ENCODE measurements at places on chromosomes 12 and 14.

GRCh38 chr12:3076730-3077571 lies at the start of gene TSPAN9:
Gene TSPAN9, plus strand, starts transcription at chr12:3077379. Its CDS starts 123,815 bp downstream, at chr12:3201194.
- DNase-seq = peak; percentile 93

GRCh38 chr14:70064136-70064865 lies 124.5 kb downstream of the SLC8A3 start:
- no peak for DNase-seq

DNA sequence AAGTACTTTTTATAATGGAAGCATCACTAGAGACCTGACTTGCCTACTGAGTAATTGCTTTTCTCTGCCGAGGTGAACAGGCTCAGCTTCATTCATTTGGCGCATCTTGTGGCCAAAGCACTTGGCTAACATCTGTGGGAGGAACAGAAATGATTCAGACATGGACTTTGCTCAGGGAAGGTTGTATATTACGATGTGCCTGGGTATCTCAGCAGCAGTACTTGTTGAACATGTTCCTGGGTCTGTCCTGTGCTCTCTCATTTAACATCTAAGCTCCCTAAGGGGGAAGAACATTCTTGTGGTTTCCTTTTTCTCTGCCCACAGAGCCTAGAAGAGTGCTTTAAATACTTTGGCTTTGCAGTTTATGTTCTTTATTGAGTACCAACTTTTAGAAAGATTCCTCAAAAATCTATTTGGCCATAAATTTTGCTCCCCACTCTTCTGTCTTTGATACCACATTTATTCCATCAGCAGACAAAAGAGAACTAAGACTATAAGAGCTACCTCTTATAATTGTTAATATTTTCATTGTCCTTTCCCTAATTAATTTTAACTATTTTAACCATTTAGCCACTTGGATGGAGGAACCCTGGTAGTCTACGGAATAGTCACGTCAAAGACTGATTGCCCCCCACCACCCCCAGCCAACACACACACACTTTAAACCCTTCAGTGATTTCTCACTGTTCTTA lies 101.2 kb upstream of the EGLN3 start:
- DNase-seq = no peak

GRCh38 chr12:112446008-112446725 lies 27.4 kb downstream of the PTPN11 start:
- DNase-seq = no peak

DNA sequence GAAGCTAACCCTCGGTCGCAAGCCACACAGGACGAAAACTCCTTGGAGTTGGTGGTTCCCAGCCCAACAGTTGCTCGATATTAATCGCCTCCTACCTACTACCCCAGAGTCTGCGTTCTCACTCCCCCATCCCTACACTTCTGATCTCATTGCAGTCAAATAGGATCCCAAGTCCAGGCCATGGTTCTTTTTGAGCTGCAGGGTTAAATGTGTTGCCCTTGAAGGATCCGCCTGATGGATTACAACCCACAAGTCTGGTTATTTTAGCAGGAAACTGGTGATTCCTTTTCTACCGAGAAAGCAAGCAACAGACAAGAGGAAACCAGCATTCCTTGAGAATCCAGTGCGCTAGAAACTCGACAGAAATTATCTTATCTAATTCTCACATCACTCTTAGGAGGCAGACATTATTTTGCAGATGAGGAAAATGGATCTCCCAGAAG lies 785 bp upstream of the NIN start:
- DNase-seq = no peak

GRCh38 chr14:55508676-55509075 lies 68.3 kb upstream of the TBPL2 start:
- DNase-seq = no peak

GRCh38 chr12:40829738-40830144 lies 137.5 kb downstream of the CNTN1 start:
- no peak for DNase-seq

- no peak for DNase-seq
Observed at GRCh38 chr12:19003987-19004619, 125.4 kb upstream of the PLEKHA5 start.

DNA sequence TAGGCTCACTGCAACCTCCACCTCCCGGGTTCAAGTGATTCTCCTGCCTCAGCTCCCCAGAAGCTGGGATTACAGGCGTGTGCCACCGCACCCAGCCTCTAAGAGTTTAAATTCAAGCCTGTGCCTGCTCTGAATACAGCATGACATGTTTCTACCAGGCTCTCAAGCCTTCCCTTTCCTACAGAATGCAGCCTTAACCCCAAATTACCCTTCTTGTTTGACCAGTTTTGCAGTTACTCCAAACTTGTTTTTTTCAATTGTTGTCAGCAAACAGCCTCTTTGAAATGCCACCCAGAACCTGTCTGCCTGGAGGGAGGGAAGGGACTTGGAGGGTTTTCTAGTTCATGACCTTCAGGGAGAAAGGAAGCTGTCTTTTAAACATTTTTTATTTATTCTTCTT lies 15.4 kb downstream of the GLTP start:
- no peak for DNase-seq

- DNase-seq = no peak
Observed at GRCh38 chr14:95077345-95077744, 80.0 kb downstream of the DICER1 start.

GRCh38 chr14:78567343-78567742 lies 397.2 kb downstream of the NRXN3 start:
- DNase-seq = no peak

GRCh38 chr14:95683793-95684192 lies 2.4 kb upstream of the TCL1B start:
- peak; percentile 27 for DNase-seq

- no peak for DNase-seq
Observed at GRCh38 chr12:127803545-127803944, 463.4 kb upstream of the TMEM132C start.

DNA sequence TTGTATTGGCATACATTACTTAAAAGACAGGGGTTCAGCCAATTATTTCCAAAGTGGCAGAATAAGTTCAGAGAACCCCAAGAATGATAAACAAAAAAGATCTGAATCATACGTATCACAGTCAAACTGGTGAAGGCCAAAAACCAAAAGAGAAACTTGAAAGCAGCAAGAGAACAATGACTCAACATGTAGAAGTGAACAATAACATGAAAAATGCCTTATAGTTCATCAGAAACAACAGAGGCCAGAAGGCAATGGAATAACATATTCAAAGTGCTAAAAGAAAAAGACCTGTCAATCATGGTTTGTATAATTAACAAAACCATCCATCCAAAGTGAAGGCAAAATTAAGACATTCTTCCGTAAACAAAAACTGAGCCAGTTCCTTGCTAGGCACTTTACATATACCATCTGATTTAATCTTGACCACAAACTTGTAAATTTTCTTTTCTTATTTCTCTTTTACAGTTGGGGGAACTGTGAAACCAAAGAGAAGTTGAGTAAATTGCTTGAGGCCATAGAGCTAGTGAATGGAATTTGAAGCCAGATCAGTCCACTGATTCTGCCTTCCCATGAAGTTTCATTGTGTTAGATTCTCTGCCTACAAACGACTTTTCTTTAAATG lies 232.1 kb upstream of the SEL1L start:
- no peak for DNase-seq

DNA sequence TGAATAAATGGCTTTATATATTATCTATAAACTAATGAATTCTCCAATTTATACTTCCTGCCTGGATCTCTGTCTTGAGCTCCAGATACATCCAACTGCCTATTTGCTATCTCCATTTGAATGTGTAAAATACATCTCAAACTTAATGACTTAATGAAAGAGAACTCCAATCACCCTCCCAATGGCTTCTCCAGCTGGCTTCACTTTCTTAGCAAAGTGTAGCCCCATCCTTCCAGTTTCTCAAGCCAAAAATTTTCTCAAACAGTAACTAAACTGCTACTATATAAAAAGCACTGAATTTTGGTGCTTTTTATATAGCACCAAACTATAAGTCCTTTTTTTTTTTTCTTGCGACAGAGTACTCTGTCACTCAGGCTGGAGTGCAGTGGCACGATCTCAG lies 2.6 kb downstream of the CRY1 start:
- no peak for DNase-seq

DNA sequence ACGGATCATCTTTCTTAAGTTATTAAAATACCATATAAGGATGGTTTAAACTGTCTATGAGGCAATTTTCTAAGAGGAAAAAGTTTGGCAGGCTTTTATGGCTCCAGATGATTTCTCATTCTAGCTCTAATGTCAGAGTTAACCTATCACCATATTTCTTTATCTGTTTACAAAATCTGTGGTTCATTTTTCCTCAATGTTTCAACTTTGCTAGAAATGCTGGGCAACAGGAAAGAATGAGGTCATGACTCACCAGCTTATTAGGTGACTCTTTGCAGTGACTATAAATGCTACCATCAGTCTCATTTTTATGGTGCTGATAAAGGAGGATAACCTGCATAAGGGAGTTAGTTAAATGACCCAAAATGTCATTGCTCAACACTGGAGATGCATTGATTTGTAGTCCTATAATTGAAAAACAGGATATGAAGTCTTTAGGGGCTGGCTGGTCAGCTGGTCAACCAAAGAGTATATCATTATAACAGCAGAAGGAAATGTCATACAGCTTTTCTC lies 45.3 kb upstream of the RAP1B start:
- DNase-seq = peak; percentile 60

- no peak for DNase-seq
Observed at GRCh38 chr12:132257955-132258490, 71.4 kb downstream of the GALNT9 start.

GRCh38 chr12:40959041-40959440 lies 229.1 kb upstream of the PDZRN4 start:
- no peak for DNase-seq

DNA sequence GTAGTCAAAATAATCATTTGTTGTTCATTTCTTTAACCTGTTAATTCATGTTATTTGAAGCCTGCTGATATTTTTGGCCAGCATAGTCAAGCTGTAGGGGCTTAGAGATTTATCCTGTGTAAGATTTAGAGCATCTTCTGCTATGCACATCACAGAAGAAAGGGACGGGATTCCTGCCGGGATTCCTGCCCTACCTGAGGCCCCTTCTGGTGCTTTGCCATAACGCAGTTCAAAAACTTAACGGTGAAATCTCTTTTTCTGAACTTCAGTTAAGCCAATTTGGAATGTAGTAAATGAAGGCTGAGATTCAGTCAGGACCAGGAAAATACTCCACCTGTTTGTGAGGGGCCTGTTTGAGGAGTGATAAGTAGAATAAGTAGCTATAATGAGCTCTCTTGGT lies 50.7 kb upstream of the TMEM260 start:
- DNase-seq = no peak

DNA sequence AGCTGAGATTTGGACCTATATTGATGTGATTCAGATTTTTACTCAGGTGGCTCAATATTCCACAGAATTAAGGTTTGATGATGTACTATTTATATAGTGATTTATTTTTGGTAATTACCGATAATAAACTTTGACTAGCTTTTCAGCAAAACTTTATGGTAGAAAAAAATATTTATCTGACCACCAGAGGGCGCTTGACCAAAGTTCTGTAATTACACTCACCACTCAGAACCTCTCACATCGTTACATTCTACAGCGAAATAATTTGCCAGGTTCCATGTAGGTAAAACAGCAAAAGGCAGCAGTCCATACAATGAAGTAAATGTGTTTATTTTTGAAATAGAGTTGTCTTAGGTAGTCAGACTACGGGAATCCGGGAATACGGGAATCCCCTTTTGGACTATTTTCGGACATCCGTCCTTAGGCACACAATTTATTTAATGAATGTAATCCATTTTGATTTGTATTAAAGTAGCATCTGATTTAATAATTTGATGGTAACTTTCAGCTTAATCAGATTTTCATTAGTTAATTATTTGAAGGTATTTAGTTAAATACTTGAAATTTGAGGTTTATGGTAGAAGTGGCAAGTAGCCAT lies 143.0 kb upstream of the DDHD1 start:
- DNase-seq = peak; percentile 31

GRCh38 chr12:103774977-103775560 lies 66.0 kb downstream of the NT5DC3 start:
- DNase-seq = no peak

DNA sequence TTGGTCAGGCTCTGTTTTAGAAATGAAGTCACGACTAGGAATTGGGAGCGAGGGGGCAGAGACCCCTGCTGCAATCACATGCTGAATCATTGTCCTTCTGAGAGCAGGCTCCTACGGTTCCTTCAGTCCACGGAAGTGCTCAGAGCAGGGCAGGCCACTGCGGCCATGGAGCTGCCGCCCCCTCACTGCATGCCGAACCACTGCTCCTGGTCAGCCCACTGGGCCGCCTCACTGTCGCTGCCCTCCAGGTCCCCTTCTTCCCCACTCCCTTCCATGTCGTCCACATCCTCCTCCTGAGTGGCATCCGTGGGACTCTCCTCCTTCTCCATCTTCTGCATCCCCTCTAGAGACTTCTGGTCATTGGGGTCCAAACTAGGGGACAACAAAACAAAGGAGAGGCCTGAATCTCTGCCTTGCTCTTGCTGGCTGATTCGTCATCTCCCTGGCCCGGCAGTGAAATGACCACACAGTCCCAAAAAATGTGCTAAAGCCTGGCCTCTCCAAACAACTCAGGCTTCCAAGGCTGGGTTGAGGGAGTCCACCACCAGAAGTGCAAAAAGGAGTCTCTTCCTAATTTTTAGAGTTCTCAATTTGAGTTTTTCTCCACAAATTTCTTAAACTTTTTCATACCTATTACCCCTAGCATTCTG lies 29.4 kb downstream of the ANAPC7 start:
- no peak for DNase-seq

DNA sequence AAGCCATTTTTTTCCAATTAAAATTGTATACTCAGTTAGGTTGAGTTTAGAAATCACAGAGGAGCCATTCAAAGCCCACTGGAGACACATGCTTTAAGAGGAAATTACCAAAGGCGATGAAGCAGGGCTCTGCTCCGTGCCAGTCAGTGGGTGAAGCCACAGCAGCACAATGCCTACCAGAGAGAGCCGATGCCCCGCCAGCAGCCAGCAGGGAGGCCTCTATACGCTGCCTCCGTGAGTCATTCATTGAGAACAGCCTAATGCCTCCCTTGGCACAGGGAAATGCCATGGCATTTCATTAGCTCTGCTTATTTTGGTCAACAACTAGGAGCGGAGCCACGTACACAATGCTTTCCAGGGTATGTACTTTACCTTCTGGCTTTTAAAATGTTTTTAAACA lies 197.8 kb upstream of the FRMD6 start:
- no peak for DNase-seq

DNA sequence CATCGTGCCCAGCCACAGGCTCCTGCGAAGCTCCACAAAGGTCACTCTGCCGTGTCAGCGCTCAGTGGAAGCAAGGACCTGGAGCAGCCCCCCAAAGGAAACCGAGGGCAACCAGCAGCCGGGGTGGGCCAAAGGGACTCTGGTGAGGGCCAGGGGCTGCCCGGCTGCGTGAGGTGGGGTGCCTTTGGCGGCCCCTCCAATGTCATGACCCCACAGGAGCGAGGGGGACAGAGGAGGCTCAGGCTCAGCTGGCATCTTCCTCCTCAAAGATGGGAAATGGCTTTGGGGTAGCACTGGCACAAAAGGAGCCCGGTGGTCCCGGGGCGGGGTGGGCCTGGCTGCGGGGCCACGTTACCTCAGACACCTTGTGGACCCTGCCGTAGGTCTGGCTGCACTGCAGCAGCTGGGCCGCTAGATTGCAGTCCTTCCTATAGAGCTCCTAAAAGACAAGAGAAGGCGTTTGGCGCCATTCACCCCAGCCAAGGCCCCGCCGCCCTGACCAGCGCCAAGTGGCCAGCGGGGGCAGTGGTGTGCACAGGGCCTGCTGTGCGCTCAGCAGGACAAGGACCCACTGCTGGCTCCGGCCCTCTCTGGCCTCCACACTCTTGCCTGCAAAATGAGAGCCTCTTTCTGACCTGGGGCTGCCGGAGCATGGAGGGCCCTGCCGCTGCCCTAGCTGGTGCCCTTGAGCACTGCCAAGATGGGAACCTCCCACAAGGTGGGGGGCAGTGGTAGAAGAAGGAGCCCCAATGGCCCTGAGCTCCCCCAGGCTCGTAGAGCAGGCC lies 46.9 kb downstream of the BEGAIN start:
- DNase-seq = no peak

GRCh38 chr12:34204830-34205285 lies 182.6 kb downstream of the ALG10 start:
- no peak for DNase-seq

All from AG08396 (cell line).